ENCODE measurements at places on chromosomes 3 and 15.

DNA sequence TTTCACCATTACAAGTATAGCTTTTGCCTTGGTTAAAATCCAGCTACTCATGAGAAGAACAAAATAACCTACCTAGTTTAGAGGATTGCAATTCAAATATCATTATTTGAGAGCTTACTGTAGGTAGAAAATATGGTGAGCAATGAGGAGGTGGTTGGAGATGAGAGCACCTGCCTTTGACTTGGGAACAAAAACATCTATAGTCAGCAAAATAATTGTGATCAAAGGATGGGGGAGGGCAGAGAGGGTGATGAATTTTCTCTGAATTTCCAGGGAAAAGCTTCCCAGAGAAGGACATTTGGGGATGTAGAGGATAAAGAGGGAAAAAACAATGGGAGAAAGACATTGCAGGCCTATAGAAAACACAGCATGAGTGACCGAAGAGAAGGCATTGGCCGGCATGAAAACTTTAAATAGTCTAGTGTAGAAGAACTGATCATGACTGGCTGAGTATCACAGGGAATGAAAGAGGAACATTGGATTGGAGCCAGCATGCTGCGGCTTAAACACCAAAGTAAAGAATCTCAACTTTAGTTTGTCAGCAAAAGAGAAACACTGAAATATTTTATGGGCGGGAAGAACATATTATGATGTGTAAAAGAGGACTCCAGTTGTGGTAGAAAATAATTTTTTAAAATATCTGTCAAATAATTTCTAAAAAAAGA lies 581.3 kb downstream of the UNC13C start:
- DNase-seq = no peak

- DNase-seq = no peak
These were observed 131.5 kb downstream of the SLC9A9 start for GRCh38 chr3:143716731-143717130.

DNA sequence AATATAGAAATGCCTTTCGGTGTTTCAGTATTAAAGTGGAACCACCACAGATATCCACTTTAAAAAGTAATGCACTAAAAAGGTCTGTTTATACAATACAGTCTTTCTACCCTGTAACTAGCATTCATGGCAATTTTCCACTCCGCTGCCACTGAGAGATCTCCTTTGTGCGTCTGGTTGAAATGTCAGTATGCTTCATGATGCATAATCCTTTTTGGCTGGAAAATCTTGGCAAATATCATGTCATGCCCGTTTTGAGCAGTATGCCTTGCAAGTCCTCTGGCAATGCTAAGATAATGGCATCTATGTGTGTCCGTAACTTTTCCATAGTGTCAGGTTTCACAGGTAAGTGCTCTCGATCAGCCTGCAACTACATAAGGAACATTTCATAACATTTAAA lies 30.8 kb upstream of the ARF4 start:
- DNase-seq = peak; percentile 82

DNA sequence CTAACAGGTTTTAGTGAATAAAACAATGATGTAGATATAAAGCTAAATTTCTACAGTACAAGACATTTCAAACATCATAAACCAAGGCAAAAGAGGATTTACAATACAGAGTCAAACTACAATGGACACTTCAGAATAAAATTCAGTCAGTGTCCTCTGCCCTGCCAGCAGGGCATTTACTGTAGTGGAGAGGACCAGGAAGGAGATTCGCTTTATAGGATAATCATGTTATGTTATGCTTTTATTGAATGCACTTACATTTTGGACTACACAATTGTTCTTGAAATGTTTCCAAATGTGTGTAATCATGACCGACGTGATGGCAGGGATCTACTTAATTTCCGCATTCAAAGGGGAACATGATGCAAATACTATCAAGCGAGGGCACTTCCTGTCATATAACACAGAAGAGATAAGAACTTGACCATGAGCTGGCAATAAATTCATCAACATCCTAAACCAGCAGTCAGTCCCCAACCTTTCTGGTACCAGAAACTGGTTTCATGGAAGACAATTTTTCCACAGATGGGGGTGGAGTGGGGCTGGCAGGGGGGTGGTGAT lies 925.6 kb downstream of the FHIT start:
- no peak for DNase-seq

DNA sequence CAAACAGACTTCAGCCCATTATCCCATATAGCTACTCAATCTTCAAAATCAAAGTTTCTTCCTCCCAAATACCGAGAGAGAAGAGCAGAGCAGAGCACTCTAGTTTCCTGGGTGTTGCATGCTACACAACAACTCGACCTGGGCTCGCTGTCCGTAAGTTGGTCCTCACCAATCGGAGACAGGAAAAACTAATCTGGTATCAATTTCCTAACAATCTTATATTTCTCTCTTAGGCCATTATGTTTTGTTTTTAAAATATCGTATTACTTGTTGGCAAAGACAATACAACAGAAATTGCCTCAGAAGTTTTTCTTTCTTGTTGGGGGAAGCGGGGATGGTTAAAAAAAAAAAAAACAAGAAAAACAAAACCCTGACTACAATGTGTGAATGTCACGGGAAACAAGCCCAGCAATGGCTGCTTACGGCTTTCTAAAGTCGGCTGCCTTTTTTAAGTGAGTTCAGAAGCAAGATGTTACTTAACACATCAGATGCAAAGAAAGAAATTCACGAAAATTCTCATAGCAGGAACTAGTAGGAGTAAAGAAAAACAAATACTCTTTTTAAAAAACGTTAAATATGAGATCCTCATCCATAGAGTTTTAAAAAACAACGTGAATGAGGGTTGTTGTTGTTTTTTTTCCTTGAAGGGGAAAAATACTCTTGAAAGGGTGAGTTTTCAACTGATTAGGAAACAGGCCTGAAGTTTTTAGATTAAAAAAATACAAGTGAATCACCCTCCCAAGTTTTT lies 1.9 kb downstream of the VGLL4 start:
- no peak for DNase-seq

GRCh38 chr3:169138849-169139420 lies 524.6 kb downstream of the MECOM start:
- DNase-seq = no peak

DNA sequence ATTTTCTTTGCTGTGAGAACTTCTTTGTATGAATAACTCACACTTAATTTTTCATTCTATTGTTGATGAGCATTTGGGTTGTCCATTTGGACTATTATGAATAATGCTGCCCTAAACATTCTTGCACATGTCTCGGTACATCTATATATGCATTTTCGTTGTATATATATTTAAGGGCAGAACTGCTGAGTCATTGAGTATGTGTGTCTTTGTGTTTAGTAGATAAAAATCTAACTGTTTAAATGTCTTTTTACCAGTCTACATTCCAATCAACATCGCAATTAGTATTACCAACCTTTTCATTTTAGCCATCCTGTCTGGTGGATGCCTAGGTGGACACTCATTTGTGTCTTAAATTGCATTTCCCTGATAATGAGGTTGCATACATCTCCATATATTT lies 144.4 kb downstream of the UACA start:
- DNase-seq = no peak

- DNase-seq = no peak
These were observed 47.0 kb downstream of the PSMD6 start for GRCh38 chr3:63976161-63976871.

All from NCI-H2081 (cell line).